GM10248 (cell line): ENCODE measurements at places on chromosomes 16 and 17.

- DNase-seq: no peak
Measured at GRCh38 chr17:2235265-2235664, 68.3 kb downstream of the SMG6 start.

- no peak for DNase-seq
Measured at GRCh38 chr16:27945233-27945973, 118.1 kb downstream of the GSG1L start.

DNA sequence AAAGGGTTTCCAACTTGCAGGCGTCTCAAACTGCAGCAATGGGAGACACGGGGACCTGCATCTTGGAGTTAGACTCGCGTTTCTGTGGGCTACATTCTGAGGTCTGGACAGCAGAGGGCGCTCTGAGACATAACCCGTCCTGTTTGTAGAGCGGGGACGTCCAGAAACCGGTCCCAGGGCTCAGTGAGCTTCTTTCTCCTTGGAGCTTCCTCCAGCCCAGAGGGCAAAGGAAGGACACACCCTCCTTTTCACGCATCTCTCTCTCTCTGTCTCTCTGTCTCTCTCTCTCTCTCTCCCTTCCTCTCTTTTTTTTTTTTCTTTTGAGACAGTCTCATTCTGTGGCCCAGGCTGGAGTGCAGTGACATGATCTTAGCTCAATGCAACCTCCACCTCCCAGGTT is 19.8 kb downstream of the COX4I1 start:
- peak; percentile 85 for DNase-seq

DNA sequence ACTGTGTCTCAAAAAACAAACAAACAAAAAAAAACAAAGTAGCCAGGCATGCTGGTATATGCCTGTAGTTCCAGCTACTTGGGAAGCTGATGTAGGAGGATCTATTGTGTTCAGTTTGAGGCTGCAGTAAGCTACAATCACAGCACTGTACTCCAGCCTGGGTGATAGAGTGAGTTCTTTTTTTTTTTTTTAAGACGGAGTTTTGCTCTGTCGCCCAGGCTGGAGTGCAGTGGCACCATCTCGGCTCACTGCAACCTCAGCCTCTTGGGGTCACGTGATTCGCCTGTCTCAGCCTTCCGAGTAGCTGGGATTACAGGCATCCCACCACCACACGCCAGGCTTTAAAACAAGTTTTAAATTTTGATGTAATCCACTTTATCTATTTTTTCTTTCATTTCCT is 80.2 kb upstream of the STAC2 start:
- no peak for DNase-seq

GRCh38 chr17:33436321-33436720 is 143.2 kb upstream of the ASIC2 start:
- no peak for DNase-seq

- DNase-seq: no peak
Measured at GRCh38 chr16:67963662-67964321, 4.6 kb downstream of the SLC12A4 start.

DNA sequence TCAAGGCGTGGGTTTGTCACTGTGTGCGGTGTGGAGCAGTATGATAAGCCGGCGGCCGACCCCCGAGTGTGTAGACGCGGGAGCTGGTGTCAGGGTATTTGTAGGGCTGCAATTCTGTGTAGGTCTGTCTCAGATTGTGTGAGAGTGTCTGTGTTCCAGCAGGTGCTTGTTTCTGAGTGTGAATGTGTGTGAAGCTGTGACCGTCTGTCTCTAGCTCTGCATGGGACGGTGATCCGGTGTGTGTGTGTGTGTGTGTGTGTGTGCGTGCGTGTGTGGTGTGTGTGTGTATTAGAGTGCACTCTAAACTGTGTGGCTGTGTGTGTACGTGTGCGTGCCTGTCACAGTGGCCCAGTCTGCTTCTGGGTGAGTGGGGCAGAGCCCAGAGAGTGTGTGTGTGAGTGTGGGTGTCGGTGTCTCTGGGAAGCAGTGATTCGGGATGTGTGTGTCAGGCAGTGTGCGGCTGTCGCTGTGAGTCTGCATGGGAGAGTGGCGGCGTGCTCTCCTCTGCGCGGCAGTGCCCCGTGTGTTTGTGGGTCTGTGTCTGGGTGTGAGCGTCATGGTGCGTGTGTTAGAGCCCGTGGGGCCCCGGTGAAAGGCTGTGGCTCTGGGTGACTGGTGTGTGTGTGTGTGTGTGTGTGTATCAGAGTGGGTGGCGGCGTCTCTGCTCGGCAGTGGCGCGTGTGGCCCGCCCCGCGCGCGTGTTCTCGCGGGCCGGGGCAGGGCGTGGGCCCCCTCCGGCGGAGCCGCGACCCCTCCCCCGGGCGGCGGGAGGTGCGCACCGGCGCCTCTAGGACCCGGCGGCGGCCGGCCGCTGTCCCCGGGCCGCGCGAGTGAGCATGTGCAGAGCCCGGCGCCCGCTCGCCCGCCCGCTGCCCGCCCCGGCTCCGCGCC is at the start of gene WSCD1:
Gene WSCD1 (plus strand): TSS at position 841 of the 891 bp plus-strand sequence. CDS start 10,280 bp downstream, outside the sequence.
- no peak for DNase-seq

GRCh38 chr16:13186813-13187212 is 285.4 kb downstream of the SHISA9 start:
- no peak for DNase-seq

DNA sequence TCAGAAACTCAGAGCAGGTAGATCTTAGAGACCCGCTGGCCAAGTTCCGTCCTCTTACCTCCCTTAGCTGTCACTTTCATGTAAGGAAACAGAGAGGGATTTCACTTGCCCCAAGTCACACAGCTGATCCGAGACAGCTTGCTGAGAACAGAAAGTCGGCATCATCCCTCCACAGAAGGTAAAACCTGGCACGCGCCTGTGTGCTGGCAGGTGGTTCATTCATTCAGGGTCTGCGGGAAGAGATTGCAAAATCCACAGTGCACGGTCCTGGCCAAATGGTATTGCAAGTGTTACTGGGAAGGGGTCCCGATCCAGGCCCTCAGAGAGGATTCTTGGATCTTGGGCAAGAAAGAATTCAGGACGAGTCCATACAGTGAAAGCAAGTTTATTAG is 139.4 kb upstream of the RPH3AL start:
- DNase-seq: no peak

GRCh38 chr17:79098282-79098867 is 23.8 kb downstream of the ENGASE start:
- no peak for DNase-seq

- DNase-seq: no peak
Measured at GRCh38 chr17:382644-383533, 30.3 kb upstream of the RPH3AL start.

DNA sequence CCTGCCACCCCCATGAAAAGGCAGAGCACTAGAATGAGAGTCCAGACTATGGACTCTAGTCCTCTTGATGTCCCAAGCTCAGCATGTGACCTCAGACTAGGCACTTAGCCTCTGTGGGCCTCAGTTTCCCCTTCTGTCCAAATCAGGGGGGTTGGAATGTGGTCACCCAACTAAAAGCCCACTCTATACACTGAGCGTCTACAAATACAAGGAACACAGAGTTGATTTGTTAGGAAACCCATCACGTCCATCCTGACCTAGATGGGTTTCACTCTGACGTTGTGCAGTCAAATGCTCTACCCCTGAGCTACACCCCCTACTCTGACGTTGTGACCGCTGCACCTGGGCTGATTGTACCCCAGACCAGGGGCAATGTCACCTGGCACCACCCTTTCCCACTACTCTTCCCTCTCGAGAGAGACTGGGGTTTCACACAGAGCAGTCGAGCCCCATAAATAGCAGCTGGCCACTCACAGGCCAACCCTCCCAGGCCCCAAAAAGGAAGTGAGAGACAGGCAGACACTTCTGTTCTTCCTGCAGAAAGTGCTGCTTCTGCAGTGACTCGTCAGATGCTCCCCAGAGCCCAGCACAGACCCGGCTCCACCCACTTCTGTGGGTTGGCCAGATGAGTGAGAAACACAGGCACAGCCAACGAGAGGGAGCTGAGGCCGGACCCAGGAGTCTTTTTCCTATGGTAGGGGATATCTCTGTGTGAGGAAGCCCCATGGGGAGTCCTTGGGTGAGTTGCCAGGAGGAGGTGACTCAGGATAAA is 16.1 kb upstream of the TNFRSF13B start:
- peak; percentile 90 for DNase-seq

DNA sequence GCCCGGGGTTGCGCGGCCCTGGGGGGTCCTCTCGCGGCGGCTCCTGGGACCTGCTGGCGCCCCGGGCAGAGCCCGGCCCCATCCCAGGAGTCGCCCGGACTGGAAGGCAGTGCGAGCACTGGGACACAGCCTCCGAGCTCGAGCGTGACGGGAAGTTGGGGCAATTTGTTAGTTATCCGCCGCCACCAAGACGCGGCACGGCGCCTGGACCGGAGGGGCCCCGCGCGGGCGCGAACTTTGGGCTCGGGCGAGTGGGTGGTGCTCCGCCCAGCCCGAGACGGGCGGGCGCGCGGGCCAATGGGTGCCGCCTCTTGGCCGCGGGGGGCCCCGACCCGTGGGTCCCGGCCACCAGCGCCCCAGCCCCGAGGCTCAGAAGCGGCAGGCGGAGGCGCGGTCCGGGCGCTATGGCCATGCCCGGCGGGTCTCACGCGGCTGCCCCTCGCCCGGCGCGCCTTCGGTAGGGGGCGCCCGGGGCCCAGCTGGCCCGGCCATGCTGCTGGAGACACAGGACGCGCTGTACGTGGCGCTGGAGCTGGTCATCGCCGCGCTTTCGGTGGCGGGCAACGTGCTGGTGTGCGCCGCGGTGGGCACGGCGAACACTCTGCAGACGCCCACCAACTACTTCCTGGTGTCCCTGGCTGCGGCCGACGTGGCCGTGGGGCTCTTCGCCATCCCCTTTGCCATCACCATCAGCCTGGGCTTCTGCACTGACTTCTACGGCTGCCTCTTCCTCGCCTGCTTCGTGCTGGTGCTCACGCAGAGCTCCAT is at the start of gene ADORA2B:
Gene ADORA2B (plus strand): TSS at position 372 of the 768 bp plus-strand sequence. CDS start 119 bp downstream, at position 491.
- DNase-seq: peak; percentile 72

DNA sequence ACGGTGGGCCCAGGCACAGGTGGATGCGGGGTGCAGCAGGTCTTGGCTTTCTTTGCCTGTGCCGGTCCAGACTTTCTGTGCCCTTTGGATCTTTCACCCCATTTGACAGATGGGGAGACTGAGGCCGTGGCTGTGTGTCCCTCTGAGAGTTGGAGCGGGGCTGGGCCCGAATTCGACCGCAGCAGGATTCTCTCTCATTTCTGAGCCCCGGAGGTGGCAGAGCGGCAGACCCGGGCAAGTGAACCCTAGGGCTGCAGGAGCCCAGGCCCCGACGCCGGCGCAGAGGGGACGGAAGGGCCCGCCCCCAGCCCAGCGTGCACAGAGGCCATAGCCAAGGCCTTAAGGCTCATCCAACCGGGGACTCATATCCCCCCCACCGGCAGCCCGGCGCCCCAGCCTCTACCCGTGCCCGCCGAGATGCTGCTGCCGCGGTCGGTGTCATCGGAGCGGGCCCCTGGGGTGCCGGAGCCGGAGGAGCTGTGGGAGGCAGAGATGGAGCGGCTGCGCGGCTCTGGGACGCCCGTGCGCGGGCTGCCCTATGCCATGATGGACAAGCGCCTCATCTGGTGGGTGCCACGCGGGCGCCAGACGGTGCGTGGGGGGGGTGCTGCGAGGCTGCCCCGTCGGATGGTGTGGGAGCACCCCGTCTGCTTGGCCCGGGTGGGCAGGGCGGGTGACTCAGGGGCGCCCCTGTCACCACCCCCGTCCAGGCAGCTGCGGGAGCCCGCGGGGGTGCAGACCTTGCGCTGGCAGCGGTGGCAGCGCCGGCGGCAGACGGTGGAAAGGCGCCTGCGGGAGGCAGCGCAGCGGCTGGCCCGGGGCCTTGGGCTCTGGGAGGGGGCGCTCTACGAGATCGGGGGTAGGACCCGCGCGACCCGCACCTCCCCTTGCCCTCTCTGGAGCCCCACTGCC is 857 bp downstream of the TMC8 start:
- DNase-seq: no peak

DNA sequence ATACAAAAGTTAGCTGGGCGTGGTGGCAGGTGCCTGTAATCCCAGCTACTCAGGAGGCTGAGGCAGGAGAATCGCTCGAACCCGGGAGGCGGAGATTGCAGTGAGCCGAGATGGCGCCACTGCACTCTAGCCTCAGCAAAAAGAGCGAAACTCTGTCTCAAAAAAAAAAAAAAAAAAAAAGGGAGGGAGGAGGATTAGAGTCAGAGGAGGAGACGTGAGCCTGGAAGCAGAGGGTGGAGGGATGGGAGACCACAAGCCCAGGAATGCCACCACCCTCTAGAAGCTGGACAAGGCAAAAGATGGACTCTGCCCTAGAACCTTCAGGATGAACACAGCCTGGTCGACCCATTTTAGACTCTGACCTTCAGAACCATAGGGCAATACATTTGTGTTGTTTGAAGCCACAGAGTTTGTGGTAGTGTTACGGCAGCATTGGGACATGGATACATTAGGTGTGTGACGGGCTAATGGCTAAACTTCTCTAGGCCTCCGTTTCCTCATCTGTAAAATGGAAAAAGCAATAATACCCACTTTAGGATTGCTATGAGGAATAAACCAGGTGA is 2.1 kb upstream of the SMIM22 start:
- DNase-seq: no peak

DNA sequence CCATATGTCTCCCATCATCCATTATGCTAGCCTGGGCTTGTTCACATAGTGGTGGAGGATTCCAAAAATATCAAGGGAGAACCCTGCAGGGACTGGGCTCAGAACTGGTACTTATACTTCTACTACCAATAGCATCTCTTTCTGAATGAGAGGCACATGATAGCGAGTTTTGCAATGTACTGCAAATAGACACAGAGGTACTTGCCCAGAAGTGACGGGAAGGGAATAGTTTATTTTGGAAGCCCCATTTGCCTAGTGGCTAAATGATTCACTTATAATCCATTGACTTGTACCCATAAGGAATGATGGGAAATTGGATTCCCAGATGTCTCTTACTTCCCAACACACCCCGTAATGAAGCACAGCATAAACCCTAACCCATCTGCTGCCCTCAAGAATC is 124.8 kb upstream of the ERCC4 start:
- no peak for DNase-seq

GRCh38 chr17:45747911-45748310 is 36.2 kb upstream of the CRHR1 start:
- DNase-seq: no peak

- DNase-seq: no peak
Measured at GRCh38 chr16:3819746-3820724, 60.5 kb downstream of the CREBBP start.

- no peak for DNase-seq
Measured at GRCh38 chr16:65494080-65494479, 372.2 kb upstream of the CDH11 start.

GRCh38 chr17:4643676-4644075 is 2.2 kb upstream of the ALOX15 start:
- no peak for DNase-seq
